ENCODE measurements at places on chromosomes 5 and 9.

- DNase-seq: no peak
Measured at GRCh38 chr5:67679184-67679841, 482.7 kb upstream of the CD180 start.

DNA sequence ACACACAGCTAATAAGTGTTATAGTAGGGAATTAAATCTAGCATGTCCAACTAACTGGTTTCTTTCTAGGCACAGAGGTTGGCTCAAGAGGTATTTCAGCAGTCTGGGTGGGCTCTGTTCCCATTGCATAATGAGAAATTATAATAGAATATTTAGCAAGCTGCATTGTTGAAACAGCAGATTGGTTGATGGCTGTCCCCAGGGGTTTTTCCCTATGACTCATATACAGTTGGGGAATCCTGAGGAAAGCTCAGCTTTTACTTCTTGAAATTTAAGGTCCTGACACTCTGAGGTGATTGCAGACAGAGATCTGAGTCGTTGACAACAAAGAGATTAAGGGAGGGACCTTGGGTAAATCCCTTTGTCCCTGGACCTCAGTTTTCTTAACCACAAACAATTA lies 38.3 kb upstream of the TNFSF8 start:
- no peak for DNase-seq

GRCh38 chr9:34665067-34665380 lies 2.6 kb upstream of the CCL27 start:
- DNase-seq: no peak

- peak; percentile 65 for DNase-seq
Measured at GRCh38 chr9:104091708-104092107, 2.4 kb upstream of the SMC2 start.

DNA sequence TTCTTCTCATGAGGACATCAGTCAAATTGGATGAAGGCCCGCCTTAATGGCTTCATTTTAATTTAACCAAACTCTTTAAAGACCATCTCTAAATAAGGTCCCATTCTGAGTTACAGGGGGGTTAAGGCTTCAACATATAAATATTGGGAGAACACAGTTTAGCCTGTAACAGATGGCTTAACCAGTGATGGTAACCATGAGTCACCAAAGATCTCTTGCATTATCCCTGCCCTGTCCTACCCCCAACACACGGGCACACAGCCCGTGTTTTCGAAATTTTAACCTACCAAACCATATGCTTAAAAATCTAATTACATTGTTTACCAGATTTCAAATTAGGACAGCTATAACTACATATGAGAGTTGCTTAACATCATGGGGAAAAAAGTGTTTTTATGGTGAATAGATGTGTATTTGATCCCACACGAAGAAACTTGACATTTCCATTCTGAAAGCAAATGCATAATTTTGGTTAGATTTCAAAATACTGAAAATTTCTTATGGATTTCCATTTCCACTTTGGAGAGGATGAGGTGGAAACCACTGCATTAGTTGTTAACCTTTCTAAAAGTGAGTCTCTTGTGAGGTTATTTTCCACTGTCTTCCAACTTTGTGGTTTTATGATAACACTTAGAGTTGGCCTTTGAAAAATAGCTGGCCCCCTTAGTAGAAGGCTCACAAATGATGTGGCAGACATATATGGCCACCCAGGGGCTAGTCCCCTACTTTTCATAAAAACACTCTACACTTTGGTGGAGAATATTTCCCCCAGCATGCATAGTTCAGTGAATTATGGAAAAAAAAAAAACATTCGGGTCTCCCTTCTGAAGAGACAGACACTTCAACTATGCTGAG lies 849.3 kb downstream of the TLE1 start:
- no peak for DNase-seq

GRCh38 chr5:145499483-145499882 lies 335.7 kb downstream of the PRELID2 start:
- DNase-seq: no peak

DNA sequence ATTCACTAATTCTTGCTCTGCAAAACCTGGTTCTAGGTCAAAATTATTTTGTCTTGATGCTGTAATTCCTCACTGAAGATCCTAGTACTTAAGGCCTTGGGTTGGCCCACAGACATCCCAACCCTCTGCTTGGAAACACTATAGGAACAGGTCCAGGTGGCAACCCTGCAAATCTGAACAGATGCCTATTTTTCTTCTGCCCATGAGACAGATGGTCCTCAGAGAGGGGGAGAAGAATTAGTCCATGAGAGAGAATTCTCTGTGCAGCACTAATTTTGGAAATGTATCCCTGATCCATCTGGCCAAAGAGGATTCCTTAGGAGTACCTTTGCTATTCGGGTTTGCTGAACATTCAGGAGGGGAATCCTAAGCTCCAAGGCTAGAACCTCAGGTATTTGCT lies 156.3 kb downstream of the ELAVL2 start:
- DNase-seq: no peak
